ENCODE measurements at places on chromosomes 3 and 15.

GRCh38 chr15:83810110-83810509, 156.2 kb downstream of the ADAMTSL3 start:
- DNase-seq, result no peak

GRCh38 chr15:95840004-95840403, 490.5 kb upstream of the NR2F2 start:
- DNase-seq, result no peak

DNA sequence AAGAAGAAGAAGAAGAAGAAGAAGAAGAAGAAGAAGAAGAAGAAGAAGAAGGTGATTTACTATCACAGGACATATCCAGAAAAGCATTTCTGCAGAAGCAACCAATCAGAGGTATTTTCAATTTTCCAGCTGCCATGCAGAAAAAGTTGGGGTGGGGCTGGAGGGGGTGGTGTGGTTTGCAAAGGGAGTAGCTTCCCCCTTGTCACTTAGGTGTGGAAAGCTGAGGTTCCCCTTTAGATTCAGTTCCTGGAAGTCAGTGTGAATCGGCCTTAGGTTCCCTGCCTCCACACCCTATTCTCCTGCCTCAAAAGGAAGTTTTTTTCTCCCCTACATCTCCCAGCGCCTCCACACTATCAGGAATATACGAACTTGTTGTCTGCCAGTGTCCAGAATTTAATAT, 276.7 kb upstream of the ARRDC4 start:
- no peak for DNase-seq

DNA sequence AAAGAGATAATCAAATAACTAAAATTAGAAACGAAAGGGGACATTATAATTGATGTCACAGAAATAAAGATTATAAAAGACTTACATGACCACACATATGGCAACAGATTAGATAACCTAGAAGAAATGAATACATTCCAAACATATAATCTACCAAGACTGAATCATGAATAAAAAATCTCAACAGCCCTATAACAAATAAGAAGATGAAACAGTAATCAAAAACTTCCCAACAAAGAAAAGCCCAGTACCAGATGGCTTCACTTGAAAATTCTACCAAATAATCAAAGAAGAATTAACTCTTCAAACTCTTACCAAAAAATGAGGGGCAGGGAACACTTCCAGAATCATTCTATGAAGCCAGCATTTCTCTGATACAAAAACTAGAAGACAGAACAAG, 11.8 kb downstream of the TOP2B start:
- DNase-seq, result no peak

- DNase-seq, result no peak
Measured at GRCh38 chr15:67533873-67534272, 8.6 kb upstream of the MAP2K5 start.

DNA sequence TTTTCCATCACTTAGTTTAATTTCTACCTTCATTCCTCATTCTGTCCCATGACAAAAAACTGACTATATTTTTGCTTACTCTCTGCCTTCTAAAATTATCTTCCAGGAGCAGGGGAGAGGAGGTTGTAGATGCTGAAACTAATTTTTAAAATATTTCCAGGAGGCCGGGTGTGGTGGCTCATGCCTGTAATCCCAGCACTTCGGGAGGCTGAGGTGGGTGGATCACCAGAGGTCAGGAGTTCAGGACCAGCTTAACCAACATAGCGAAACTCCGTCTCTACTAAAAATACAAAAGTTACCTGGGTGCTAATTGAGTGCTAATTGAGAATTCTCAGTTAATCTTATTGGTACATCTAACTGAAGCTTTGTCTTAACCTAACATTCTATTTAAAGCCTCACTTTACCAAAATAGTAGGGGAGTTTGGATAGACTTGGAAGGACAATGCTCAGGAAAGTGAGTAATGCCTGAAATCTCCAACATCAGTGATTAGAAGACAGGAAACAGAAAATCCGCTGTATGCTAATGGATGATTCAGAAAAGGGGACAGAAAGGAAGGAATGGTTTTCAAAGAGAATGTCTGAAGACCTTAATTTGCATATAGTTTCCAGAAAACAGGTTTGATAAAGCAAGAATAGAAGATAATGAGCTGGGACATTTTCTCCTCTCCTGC, 336.1 kb downstream of the GBE1 start:
- no peak for DNase-seq

GRCh38 chr15:33298631-33299030, 12.1 kb upstream of the RYR3 start:
- no peak for DNase-seq

DNA sequence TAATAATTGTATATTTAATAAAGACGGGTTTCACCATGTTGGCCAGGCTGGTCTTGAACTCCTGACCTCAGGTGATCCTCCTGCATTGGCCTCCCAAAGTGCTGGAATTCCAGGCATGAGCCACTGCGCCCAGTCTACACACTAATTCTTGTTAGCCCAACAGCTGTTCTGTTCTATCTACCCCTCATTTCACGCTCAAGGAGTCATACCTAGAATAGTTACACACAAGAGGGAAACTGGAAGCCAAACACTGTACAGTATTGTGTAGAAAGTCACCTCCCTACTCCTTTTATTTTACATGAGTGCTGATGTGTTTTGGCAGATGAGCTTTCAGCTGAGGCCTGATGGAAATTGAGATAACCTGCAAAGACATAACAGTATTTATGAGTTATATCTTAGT, 13.4 kb upstream of the CTDSPL2 start:
- DNase-seq, result no peak

DNA sequence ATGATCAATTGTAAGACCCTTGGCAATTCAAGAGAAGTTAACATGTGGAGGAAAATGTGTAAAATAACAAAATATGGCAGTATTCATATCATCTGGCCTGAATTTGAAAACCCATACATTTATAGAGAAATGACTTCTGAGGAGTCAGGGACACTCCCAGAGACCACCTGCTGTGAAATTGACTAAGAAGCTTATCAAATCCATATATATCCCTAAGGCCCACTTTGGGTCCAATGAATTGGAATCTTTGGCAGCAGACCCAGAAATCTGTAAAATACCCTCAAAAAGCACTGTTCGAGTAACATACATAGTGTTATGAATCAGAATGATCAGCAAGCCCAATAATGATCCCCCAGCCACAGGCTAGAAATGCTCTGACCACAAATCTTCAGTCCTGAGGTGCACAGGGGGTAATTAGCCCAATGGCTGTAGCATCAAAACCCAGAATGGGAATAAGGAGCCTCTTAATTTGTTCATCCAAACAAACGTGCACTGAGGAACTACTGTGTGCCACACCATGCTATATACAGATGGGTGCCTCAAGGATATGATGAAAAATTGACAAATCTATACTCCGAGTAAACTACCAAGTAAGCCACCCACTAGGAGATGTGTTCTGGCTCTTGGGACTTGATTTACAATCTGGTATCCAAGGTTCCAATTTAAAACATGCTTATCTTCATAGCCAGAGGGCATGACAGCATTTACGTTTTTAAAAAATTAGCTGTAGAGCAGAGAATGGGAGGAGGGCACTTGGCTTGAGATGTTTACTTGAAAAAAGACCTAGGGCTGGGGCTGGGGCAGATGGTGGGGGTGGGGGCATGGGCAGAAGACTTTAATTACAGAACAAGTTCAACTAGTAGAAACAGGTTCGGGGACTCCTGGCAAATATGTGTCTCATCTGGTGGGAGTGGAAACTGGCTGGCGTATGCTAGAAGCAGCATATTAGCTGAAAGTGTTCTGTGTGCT, 9.1 kb upstream of the ARHGEF3 start:
- no peak for DNase-seq

DNA sequence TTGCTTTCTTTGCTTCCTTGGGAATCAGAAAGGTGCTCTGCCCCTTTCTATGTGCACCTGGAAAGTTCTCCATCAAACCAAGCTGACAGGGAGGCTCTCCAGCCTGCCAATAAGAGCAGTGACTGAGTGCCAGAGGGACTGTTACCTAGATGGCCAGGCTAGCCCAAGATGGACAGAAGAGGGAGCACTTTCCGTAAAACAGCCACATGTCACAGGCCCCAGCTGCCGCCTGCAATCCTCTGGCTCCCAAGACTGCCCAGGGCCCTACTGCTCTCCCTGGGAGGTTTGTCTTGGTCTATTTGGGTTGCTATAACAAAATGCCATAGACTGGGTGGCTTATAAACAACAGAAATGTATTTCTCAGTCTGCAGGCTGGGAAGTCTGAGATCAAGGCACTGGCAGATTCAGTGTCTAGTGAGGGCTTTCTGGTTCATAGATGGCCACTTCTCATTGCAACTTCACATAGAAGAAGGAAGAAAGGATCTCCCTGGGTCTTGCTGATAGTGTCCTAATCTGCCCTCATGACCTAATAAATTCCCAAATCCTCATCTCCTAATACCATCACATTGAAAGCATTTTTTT, 72.3 kb downstream of the TAMM41 start:
- DNase-seq, result no peak

DNA sequence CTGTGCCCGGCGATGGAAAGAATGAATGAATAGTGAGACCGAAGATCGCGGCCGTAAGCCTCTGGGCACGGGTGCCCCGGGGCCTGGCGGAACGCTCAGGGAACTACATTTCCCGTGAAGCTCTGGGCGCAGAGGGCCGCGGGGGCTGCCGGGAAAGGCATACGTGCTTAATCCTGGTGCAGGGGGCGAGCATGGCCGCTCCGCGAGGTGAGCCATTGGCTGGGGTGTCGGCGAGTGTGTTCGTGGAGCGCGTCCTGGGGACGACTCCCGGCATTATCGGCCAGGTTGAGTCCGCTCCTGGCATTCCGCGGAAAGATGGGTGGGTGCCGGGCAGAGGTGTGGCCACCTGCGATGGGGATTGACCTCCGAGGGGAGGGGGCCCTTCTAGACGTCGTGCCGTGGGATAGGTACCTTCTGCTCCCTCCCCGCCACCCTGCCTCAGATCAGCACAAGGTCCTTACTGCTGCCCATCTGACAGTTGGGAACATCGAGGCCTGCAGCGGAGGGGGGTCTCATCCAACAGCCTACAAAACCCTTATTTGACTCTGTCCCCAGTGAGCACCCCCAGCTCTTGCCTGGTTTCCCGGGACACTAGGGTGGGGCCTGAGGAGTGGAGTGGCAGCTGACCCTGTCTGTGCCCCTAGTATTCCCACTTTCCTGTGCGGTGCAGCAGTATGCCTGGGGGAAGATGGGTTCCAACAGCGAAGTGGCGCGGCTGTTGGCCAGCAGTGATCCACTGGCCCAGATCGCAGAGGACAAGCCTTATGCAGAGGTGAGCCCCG, at the start of gene MPI:
MPI (plus strand) TSS at position 160 of the 782 bp plus-strand sequence; CDS start at position 192, 32 bp downstream.
- DNase-seq, result peak; percentile 29

DNA sequence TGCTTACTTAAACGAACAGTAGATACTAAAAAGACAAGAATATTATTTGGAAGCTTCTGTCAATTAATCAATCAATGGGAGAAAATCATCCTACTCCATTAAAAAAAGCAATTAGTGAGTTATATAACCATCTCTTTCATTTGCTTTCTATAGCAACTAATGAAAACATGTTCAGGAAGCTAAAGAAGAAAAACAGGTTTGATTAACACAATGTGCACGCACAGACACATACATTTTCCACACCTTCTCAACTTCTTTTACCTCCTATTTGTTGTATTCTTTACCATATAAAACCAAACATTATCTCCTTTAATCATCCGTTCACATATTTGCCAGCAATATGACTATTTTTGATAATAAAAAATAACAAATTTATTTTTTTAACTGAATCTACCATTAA, 111.3 kb downstream of the GBE1 start:
- DNase-seq, result no peak

GRCh38 chr3:23590424-23591273, 215.1 kb upstream of the UBE2E1 start:
- no peak for DNase-seq

- no peak for DNase-seq
Measured at GRCh38 chr3:11587766-11588165, 55.9 kb downstream of the VGLL4 start.

DNA sequence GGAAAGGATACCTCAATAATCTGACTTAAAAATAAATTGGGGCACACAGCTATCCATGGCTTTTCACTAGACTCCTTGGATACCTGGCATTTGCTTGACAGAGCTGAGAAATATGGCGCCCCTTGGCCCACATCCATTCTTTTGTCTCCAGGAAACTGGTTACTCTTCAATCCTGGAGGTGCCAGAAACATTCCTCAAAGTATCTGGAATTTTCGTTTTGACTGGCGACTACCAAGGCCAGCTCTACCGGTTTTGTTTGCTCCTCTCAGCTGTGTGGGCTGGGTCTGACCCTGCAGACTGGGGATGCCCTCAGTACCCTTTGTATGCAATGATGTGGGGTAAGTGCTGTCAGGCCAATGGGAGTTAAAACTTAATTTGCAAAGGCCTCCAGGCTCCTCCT, 27.0 kb downstream of the KATNBL1 start:
- no peak for DNase-seq

DNA sequence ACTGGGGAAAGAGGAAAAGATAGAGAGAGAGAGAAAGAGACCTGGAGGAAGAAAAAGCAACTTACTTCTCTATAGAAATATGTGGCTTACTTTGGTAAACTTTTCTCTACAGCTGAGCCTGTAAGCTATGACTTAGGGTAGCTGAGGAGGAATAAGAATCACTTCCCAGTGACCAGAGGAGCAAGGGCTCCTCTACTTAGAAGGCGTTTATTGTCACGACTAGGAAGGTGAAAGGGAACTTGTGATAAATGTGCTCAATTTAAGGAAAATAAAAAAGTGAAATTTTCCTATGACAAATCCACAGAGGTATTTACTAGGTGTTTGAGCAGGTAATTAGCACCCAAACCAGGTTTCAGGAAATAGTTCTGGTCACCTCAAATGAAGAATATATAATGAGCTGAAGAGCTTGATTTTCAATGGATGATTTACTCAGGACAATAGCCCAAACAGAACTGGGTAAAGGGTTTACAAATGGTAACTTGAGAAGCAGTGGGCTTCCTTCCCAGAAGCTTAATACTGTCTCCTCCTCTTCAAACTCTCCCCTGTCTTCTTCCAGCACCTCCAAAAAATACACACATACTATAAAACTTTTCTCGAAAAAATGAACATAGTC, 46.1 kb downstream of the SOX2 start:
- no peak for DNase-seq

DNA sequence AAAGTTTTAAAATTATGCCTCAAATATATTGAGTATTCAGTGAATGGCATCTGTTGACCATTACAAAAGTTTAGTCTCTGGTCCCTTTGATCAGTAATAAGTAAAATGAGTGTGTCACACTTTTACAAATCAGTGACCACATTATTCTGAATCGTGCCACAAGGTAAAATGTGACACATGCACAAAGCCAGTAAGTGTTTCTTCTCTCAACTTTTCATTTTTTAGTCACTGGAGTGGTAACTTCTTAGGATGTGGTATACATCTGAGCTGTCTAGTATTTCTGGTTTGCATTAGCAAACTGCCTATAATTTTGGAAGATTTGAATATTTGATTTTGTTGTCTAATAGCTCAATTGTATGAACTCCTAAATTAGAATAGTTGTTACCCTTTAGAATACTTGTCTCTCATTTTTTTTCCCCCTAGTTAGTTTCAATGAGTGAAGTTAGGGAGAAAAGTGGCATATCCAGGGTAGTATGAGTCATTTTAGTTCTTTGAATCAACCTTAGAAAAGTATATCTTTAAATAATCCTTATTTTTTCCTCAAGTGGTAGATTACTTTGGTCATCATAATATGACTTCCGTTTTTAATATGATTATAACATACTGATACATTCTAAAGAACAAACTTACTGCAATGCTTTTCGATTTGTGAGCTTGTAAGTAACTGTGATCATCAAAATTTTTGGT, 18.1 kb downstream of the DNAJC13 start:
- no peak for DNase-seq

GRCh38 chr3:104279617-104280016, 1087.1 kb upstream of the ALCAM start:
- peak; percentile 3 for DNase-seq
